ENCODE measurements at places on chromosomes 11 and 22.

DNA sequence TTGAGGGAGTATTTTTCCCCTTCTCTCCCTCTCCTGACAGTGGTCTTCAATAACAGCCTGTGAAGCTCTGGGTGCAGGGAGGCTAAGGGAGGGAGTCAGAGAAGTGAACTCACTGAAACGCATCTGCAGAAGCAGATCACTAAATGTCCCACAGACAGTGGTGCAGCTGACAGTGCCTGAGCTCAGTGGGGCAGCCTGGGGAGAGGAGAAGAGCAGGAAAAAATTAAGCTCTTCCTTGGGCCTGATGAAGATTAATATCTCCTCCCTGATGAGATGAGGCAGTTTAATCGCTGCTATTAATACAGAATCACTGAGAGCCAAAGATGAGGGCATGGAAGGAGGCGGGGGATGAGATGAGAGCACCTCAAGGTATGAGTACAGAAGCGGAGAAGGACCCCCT, 180.8 kb downstream of the LARGE1 start:
- DNase-seq = no peak

DNA sequence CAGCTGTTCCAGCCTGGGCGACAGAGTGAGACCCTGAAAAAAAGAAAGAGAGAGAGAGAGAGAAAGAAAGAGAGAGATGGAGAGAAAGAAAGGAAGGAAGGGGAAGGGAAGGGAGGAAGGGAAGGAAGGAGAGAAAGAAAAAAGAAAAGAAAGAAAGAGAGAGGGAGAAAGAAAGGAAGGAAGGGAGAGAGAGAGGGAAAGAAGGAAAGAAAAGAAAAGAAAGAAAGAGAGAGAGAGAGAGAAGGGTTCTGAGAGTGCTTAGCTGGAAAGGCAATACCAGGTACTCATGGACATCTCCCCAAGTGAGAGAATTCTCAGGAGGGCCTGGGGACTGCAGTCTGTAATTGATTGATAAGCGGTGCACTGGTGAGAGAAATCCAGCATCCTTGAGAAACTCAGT, 12.8 kb upstream of the PRAME start:
- no peak for DNase-seq

DNA sequence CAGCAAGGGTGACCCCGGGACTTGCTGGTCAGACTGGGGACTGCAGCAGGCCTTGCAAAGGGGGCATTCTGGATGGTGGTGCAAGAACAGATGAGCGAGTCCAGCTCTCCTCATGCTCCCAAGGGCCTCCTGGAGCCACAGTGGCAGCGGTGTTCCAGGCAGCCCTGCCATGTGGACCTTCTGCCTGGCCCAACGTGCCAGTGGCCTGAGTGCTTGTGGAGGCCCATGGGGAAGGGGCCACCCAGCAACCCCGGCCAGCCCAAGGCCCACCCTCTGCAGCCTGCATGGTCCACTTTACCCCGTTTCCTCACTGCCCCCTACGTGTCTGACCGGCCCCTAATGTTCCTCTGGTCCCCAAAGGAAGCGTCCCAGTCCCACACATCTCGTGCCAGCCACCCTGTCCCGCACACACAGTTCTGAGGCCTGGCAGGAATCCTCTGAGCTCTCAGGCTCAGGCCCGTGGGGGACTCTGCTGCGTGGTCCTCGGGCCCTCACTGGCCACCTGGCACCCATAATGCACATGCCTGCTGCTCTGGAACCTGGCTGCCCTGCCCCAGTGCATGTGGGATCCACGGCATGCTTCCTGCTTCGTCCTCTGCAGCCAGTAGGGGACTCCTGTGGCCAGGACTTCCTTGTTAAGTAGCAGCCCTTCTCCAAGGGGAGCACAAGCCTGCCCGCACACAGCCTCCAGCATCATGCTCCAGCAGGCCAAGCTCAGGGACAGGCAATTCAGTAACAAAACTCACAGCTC, 85.5 kb downstream of the DGCR2 start:
- DNase-seq = no peak

- DNase-seq = no peak
These were observed 12.5 kb downstream of the RAC2 start for GRCh38 chr22:37231406-37232139.

DNA sequence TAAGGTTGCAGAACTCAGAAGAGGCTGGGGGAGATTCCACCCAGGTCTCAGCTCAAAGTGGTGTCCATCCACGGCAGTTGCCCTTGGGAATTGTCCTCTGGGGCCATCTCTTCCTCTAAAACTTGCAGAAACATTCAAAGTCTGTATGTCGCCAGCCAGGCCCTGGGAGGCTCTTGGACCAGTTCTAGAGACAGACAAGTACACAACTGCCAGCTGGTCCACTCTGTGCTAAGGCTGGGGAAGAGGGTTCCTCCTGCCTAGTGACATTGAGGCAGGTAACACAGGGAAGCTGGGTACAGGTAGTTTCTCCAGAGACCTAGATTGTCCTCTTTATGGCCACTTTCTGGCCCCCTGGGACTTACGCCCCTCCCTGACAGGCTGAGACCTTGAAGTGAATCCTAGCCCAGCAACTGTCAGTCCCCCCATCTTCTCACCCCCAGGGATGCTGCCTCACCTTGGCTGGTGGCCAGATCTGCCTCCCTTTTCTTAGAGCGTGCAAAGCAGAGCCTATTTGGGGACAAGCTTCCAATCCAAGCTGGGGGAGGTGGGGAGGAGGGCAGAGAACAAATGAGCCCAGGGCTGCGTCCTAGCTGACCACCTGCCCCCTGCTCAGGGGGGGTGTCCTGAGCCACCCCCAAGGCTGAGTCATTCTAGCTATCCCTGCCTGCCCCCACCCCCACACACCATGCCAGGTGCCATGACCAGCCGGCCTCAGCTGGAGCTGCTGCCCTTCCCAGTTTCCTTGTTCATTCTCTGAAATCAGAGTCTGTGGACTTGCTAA, 8.4 kb downstream of the FAM83F start:
- no peak for DNase-seq

DNA sequence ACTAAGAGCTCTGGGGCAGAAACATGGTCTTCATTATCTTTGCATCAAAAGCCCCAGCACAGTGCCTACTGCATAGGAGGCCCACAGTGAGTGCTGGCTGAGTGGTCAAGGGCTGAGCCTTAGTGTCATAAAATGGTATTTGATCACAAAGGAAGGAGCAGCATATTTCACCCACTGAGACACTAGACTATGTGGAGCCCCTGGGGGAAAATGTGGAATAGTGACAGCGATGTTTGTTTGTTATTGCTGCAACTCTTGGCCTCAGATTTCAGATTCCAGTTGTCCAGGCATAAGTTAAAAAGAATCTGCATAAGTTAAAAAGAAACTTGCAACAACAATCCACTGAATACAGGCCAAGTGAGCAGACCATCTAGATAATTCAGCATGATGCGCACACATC, 7.0 kb downstream of the KIRREL3 start:
- no peak for DNase-seq

All from renal pelvis (tissue), 12 donors.